ENCODE measurements at places on chromosomes 5 and 9.

DNA sequence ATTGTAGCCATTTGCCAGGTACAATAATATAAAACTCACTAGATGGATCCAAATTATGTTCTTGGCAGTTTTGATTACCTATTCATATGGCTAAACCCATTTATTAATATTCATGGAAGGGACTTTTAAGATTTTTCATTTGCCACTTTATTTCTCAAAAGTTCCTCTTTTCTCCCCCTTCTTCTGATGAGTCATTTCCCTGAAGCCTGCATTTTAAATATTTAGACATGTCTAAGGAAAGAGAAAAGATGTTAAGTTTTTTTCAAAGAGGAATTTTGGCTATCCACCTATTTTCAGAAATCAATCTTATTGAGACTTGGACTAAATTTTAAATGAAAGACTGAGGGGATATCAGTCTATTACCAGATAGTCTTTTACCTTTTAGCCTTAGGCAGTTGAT, 1189.4 kb downstream of the EFNA5 start:
- no peak for DNase-seq

GRCh38 chr9:109381011-109381729, 60.3 kb upstream of the EPB41L4B start:
- DNase-seq = no peak

DNA sequence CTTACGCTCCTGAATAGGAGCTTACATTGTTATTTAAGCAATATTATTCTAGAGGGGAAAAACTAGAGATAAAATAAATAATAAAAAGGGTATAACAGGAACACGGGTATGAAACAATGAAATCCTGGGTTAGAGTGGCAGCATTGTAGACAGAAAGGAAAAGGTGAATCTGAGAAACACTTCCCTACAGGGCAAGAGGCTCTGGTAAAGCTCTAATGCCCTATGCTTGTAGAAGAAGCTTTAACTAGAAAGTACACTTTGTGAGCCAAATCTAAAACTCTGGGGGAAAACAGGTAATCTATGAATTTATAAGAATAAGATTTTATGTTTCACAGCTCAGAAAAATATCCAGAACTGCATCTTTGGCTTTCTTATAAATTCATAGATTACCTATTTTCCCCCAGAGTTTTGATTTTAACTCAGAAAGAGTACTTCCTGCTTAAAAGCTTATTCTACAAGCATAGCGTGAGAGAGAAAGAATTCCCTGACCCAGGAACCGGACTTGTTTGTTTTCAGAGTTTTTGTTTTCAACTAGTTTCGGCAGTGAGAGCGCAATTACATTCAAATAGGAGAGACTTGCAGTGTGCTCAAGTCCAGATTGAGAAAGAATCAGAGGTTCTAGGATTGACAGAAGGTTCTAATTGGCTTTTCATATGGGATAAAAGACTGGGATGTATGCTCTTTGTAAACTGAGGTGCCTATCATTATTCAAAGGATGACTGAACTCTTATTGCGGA, 651.0 kb upstream of the RORB start:
- no peak for DNase-seq

- DNase-seq = no peak
These were observed 175.9 kb upstream of the IZUMO3 start for GRCh38 chr9:24721621-24722020.

- no peak for DNase-seq
These were observed 54.9 kb downstream of the FGF18 start for GRCh38 chr5:171474230-171474813.

DNA sequence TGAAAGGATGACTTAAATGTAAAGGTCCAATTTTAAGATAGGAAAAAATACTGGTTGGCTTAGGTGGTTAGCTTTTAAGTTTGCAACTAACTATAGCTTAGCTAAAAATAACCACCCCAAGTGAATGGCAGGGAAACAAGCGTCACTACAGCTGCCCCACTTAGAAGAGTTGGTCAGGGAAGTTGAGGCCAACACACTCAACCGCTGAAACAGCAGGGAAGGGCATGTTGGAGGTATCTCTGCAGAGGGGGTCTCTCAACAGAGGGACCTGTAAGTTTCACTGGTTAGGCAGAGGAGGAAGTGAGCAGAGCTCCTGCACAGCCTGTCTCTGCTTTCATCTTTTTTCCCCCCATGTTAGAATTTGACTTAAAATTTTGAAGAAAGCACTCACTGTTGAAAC, 75.3 kb downstream of the LHFPL2 start:
- DNase-seq = no peak

GRCh38 chr5:62066761-62067277, 239.2 kb upstream of the KIF2A start:
- DNase-seq = no peak

DNA sequence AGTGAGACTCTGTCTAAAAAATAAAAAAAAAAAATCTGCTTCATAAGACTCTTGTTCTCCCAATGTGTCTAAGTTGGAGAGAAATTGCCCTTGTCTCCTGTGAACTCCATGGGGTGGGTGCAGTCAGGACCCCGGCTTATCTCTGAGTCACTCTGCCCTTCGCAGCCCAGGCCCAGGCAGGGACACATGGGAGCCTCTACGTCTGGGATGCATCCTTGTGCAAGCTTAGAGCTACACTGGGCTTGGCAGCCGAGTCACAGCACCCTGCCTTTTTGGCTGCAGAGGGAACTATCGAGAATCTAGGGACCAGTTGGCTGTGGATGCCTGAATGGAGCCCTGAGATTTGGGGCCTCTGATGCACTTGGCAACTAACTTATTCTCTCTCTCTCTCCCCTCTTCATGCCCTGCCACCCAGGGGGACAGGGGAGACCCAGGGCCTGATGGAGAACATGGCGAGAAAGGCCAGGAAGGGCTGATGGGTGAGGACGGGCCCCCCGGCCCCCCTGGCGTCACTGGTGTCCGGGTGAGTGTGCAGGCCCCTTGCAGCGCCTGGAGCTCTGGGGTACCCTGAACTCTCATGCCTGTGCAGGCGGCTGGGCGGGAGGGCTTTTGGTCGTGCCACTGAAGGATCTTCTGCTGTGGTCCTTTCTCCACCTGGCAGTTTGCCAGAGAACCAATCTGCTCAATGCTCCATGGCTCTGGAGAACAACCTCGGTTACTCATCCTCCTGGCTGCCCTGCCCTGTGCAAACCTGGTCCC, 47.5 kb upstream of the ORM1 start:
- peak; percentile 58 for DNase-seq

DNA sequence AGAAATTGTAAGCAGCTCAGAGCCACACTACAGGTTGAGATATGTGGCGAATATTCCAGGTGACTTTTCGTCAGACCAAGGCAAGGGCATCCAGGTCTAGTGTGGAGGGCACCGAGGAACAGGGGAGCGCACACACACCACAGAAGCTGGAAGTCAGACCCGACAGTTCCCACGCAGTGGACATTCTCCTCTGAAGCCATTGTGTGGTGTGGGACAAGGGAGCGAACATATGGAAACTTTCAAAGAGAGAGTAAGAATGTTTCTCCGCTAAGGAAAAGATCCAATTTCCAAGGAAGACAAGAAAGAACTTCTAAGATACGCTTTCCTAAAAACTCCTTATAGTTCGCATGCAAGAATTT, 141.4 kb upstream of the OTULINL start:
- no peak for DNase-seq

DNA sequence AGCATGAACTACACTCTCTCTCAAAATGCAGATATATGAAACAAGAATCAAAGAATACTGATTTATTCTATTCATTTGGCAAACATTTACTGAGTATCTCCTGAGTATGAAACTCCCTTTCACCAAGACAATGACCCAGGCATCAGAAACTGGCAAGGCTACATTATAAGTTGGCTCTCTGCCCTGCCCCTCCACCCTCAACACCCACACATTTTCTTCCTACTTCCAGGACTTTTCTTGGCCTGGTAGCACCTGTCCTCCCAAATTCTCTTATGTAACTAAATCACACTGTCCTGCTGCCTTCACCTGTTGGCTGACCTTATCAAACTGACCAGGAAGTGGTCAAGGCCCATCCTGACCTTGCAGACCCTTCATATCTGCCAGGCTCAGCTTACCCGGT, 3.5 kb downstream of the RASEF start:
- DNase-seq = no peak

DNA sequence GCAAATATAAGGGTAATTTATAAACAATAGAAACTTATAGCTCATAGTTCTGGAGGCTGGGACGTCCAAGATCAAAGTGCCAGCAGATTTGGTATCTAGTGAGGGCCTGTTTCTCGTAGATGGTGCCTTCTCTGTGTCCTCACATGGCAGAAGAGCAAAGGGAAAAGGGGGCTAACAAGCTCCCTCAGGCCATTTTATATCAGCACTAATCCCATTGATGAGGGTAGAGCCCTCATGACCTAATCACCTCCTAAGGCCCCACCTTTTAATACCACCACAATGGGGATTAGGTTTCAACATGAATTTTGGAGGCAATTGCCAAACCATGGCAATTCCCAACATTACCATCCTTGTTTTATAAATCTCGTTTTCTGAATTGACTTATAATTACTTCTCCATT, 259.8 kb downstream of the ARRDC3 start:
- no peak for DNase-seq

GRCh38 chr9:111983484-111983908, 86.9 kb downstream of the UGCG start:
- no peak for DNase-seq

DNA sequence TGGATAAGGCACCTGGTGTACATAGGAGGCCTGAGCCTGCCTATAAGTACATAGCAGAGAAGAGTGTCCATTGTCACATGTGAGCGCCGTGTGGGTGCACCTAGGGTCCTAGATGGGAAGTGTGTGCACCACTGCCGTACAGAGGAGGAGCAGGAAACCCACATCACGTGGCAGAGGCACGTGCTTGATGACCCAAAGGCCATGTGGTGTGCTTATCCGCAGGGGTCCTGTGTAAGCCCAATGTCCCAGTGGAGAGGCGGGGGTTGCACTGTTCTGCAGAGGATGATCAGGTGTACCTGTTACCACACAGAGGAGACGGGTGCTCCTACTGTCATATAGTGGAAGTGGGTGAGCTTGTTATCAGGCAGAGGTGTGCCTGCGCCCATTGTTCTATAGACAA, 354.1 kb upstream of the IRX2 start:
- DNase-seq = no peak

GRCh38 chr5:136062366-136063274, 33.8 kb downstream of the TGFBI start:
- DNase-seq = no peak

DNA sequence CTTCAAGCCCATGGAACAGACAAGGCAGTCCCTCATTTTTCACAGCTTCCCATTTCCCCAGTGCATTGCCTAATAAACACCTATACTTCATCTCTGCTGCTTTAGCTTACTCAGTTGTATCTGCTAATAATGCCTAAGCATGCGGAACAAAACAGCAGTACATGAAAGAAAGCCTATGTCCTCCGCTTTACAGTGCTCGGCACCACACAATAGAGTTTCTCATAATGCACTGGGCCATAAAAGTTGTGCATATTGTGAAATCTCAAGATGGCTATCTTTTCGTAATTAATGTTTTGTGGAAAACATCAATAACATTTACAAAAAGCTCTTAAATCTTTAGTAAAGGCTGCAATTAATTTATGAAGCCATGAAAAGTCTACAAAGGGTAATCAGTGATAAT, 69.3 kb downstream of the DENND1A start:
- no peak for DNase-seq

DNA sequence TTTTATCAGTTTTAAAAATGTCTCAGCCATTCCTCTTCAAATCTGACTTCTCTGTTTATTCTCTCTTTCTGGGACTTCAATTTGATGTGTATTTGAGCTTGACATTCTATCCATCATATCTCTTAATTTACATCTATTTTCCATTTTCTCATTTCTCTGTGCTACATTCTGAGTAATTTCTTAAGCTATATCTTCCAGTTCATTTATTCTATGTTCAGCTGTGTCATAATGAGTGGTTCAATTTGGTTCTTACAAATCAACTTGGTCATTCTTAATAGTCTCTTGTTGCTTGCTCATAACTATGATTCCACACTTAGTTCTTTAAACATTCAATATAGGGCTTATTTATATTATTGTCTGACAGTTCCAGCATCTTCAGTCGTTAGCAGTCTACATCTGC, 16.9 kb downstream of the CKMT2 start:
- DNase-seq = no peak

DNA sequence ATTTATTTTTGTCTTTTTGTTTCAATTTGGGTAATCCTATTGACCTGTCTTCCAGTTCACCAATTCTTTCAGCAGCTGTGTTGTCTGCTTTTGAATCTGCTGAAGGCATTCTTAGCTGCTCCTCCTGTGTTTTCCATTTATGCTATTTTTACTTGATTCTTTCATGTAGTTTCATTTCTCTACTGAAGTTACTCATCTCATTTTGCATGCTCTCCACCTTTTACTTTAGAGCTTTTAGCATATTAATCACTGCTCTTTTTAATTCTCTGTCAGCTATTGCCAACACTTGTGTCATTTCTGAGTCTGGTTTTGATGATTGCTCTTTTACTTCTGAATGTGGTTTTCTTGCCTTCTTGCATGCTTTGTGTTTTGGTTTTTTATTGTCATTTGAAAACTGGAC, 496.0 kb upstream of the CLINT1 start:
- no peak for DNase-seq

DNA sequence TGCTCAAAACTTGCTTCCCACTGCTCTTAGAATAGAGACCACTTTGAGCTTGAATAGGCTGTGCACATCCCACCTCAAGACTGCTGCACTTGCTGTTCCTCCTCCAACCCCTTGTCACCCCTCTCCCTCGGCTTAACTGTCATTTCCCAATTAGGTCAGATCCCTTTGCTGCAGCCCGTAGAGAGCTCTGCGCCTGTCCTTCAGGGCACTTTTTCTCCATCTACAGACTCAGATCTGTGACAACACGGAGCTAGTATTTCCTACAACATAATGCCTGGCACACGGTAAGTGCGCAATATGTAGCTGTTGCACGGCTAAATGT, 485 bp upstream of the HABP4 start:
- DNase-seq = no peak

DNA sequence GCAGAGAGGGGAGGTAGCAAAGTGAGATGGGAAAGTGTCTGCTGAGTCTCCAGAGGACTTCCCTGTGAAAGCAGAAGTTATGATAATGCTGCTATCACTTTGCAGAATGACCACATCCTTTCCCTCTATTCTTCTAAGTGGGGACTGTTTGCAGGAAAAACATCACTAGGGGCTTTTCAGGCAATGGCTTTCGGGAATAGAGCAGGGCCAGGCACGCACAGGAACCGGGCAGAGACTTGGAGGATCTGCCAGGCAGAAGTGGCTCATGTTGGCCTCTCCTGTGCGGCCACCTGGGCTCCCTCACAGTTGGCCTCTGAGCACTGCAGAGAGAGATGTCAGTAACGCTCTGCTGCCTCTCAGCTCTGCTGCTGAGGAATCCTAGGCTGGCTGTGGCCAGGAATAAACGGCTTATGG, 214.7 kb downstream of the MAST4 start:
- DNase-seq = no peak

DNA sequence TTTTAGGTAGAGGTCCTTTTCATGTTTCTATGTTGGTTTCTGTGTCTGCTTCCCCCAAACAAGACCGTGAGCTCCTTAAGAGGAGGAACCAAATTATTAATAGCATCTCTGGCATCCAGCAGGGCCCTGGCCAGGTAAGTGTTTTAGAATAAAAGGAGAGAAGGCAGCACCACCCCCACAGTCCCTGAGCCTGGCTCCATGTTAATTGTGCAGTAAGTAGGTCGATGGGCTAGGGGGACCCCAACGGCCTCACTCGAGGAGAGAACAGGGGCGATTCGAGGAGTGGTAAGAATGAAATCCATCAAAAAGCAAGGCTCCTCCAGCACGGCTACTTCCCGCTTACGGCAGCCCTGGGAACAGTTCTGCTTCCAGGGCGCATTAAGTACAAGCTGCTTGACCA, 67.0 kb downstream of the GABBR2 start:
- DNase-seq = no peak
